Psoas muscle (tissue), 8 donors: ENCODE measurements at places on chromosomes 4 and X. TPM values are rescaled to one million over a fixed set of nuclear protein-coding genes. Genes with fewer than 3 reads are reported as not detected.

GRCh38 chrX:46198858-46199257 is 346.4 kb downstream of the ZNF674 start:
- no peak for DNase-seq

DNA sequence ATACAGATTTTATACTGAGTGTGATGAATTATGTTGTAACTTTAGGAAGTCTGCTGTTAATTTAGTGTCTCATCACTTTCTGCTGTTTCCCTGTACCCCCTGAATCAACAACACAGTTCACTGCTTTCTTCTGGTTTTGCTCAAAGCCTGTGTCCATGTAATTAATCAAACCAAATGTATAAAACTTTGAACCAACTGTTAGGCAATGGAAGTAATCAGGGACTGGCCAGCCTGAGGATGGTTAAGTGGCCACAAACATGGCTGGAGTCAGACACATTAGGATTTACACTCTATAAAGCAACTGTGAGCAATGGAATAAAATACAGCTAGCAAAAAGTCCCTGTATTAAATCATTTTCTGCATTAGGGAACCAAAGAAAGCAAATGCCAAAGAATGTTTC is 42.6 kb downstream of the CXCL1 start:
- DNase-seq: no peak

DNA sequence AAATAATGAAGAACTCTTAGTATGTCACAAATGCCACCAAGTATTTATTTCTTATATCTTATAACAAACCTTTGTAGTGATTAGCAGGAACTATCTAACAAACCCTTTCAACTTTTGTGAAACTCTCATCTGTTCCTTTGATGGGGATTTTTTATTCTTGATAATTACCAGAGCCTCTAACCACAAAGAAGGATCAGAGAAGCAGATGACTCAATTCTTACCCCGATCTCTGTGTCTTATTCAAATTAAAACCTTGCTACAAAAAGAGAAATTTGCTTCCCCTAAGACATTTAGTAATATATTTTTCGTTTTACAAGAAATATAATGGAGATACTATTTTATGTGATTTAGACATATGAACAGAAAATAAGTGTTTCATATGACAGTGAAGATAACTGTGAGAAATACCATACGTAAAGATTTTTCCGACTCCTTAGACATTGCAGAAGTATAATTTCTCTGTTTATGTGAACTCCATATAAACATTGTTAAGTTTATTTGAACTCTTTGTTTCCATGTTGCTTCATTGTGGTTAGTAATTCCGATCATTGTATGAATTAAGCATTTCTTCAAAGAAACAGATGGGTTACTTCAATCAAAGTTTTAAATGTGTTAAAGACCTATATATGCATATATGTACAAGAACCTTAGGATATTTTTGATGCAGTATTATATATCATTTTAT is 205.4 kb downstream of the CFAP299 start:
- DNase-seq: no peak

GRCh38 chrX:111490688-111491087 is 20.8 kb upstream of the SERTM2 start:
- no peak for DNase-seq

- peak; percentile 48 for DNase-seq
Observed at GRCh38 chr4:18630218-18631110, 608.9 kb upstream of the LCORL start.

DNA sequence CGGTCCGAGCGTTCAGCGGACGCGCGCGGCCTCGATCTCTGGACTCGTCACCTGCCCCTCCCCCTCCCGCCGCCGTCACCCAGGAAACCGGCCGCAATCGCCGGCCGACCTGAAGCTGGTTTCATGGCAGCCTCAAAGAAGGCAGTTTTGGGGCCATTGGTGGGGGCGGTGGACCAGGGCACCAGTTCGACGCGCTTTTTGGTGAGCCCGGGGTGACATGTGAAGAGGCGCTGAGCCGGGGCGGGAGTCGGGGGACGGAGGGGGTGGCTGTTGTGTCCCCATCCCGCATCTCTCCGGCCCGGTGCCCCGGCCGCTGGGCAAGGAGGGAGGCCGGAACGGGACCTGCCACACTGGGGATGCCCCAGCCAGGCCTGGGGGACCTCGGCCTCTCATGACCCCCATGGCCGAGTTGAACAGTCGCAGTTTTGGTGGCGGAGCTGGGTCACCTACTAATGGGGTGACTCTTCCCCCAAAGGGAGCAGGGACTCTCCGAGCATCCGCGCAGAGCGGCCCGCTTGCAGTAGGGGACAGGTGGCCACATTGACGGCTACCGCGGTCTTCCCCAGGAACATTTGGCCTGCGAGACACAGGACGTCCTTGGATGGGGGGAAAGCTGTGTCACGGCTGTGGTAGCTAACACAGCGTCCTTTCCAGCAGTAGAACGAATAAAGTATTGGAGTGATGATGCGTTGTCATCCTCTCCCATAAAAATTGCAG is at the start of gene GK:
Gene GK (plus strand): TSS at position 9 of the 717 bp plus-strand sequence. CDS start 115 bp downstream, at position 124.
- DNase-seq: peak; percentile 23

DNA sequence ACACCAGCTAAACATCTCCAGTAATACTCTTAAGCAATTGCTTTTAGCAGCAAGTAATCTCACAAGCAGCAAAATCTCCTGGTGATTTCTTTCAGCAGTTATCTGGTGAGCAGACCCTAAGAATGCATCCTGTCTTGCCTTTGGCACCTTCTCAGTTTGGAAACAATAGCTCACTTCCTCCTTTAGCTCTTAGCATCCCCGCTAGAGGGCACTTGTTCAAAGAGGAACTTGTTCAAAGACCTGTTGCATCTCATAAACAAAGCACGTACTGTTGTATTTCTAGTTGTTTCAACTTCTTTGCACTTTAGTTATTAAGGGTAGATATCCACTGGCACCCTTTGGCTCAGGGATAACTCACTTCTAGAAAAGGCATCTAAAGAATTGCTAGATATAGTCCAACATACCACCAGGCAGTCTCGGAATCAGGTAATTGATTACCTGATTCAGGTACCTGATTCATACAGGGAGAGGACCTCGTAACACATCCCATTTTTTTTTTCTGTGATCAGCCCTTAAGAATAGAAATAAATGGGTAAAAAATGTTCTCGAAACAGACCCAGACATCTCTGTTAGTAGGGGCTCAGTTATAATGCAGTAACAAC is 81.9 kb upstream of the QRFPR start:
- no peak for DNase-seq

- no peak for DNase-seq
Observed at GRCh38 chr4:110480031-110480549, 4.1 kb downstream of the ENPEP start.

- no peak for DNase-seq
Observed at GRCh38 chr4:68299492-68300457, 50.1 kb downstream of the YTHDC1 start.

The SMR3B gene
- total RNA-seq: not detected

The NAP1L2 gene
- total RNA-seq: 0.54 TPM

The ZNF518B gene
- total RNA-seq: 17.1 TPM

The MANBA gene
- 3.5 TPM for total RNA-seq

The SLC4A4 gene
- total RNA-seq: 2.1 TPM

The GIMD1 gene
- not detected for total RNA-seq
